ENCODE measurements at places on chromosomes 6 and 20. TPM values are rescaled to one million over a fixed set of nuclear protein-coding genes. Genes with fewer than 3 reads are reported as not detected.

The ZNF165 gene
- polyA plus RNA-seq, result 4.1 TPM

The TCP11 gene
- not detected for polyA plus RNA-seq

The GJA1 gene
- polyA plus RNA-seq, result 0.89 TPM

The ZNF341 gene
- 3.2 TPM for polyA plus RNA-seq

- H3K4me1 ChIP-seq, result no peaks in the 10 kb centered on the region
- no peak overlapping the region for H3K27ac ChIP-seq
- no peaks in the 10 kb centered on the region for H3K36me3 ChIP-seq
- H3K27me3 ChIP-seq, result no peaks in the 10 kb centered on the region
These were observed 70.8 kb downstream of the EYA2 start for GRCh38 chr20:46965477-46965876.

DNA sequence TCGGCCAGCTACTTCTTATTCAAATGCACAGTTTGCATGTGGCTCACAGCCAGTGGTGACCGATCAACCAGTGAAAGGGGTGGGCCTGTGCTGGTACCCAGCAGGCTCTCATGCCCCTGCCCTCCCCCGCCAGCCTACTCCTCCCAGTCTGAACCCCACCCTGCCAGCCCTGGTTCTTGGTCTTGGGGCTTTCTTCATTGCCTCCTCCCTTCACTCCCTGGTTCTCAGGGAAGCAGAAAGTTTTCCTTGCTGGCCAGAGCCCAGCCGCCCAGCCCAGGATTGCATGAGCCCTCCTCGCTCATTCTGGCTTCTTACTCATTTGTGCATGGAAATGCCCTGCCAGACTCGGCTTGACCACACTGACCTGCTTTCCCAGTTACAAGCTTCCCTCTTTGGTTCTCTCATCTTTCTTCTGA is 40.8 kb downstream of the KCNK17 start:
- H3K4me3 ChIP-seq, result no peak overlapping the region
- DNase-seq, result no peak
- no peaks in the 10 kb centered on the region for H3K27me3 ChIP-seq
- no peaks in the 10 kb centered on the region for H3K36me3 ChIP-seq

DNA sequence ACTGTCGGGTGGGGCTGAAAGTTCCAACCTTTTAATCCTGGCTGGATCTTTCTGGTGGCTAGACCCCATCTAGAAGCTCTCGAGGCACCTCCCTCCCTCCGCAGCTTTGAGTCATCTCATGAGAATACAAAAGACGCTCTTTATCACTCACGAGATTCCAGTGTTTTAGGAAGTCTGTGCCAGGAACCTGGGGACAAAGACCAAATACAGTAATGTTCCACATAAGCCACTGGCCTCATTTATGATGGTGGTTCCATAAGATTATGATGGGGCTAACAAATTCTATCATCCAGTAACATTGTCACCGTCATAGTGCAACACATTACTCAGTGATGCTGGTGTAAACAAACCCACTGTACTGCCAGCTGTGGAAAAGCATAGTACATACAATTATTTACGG is 48.7 kb downstream of the NCOA7 start:
- no peak overlapping the region for H3K4me3 ChIP-seq
- peak; percentile 67 for DNase-seq
- peaks cover 7% of the 10 kb centered on the region for H3K4me1 ChIP-seq
- no peak overlapping the region for H3K27ac ChIP-seq

- peaks cover 5% of the 10 kb centered on the region for H3K4me1 ChIP-seq
- H3K27me3 ChIP-seq, result no peaks in the 10 kb centered on the region
- H3K27ac ChIP-seq, result no peak overlapping the region
- H3K36me3 ChIP-seq, result no peaks in the 10 kb centered on the region
- DNase-seq, result peak; percentile 78
- H3K4me3 ChIP-seq, result no peak overlapping the region
These were observed 2.0 kb upstream of the PLCG1 start for GRCh38 chr20:41135187-41135887.

DNA sequence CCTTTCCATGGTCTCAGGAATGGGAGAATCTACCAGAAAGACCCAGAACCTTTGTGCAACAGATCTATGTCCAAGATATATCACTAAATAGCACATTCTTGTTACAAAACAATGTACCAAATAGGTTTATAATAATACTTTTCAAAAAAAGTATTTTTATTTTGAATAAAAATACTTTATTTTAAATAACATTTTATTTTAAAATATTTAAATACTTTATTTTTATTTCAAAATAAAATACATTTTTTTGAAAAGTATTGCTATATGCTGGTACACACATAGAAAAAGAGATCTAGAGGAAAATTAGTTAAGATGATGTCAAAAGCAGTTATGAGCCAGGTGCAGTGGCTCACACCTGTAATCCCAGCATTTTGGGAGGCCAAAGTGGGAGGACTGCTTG is 16.8 kb upstream of the RALY start:
- no peak overlapping the region for H3K4me3 ChIP-seq
- no peaks in the 10 kb centered on the region for H3K36me3 ChIP-seq
- DNase-seq, result no peak

DNA sequence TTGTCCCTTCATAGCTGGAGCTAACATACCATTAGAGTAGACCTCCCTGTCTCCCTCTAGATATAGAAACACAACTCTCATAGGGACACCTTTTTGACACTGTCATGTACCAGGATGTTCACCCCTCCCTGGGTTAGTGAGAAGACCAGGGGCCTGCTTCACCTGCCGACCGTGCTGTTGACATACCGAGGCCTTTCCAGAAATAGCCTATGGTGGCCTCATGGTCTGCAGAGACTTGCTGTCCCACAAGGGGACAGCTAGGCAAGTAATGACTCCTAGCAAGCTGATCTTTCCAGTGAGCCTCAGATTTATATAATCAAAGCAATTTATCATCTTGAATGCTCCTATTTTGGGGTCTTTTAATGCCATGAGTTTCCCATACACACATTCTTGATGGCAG is 15.0 kb downstream of the ZDHHC14 start:
- H3K27ac ChIP-seq, result no peak overlapping the region
- peaks cover 3% of the 10 kb centered on the region for H3K4me1 ChIP-seq
- no peak overlapping the region for H3K4me3 ChIP-seq
- H3K36me3 ChIP-seq, result no peaks in the 10 kb centered on the region

DNA sequence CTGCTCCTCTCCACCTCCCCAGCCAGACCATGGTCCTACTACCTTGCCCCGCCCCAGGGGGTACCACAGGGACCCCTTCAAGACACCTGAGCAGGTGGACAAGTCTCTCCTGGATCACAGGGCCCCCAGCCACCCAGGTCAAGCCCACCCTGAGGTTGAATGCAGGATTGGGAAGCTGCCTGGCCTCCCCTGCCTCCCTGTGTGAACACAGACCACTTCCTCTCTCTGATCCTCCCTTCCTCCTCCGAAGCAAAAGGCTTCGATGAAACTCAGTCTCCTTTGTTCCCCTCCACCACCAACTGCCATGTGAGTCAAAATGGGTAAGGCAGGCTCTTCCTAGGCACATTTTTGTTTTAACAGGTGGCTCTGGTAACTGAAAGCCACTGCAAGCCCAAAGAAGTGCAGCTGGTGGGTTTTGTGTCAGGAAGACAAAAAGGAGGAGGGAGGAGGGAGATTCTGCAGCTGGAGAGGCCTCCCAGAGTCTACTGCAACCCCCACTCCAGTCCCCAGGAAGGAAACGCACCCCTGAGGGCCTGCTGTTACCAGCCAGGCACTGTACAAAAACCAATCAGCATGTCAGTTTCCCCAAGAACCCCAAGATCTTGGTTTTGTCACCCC is 5.4 kb downstream of the ADA start:
- H3K36me3 ChIP-seq, result peaks cover 7% of the 10 kb centered on the region
- H3K4me3 ChIP-seq, result no peak overlapping the region
- DNase-seq, result no peak
- peak overlapping the region; percentile 75 for H3K27ac ChIP-seq
- H3K27me3 ChIP-seq, result no peaks in the 10 kb centered on the region

GRCh38 chr20:31355981-31356380 is 12.4 kb upstream of the DEFB118 start:
- no peak overlapping the region for H3K4me3 ChIP-seq
- no peaks in the 10 kb centered on the region for H3K36me3 ChIP-seq
- H3K27ac ChIP-seq, result no peak overlapping the region
- no peak for DNase-seq
- H3K27me3 ChIP-seq, result no peaks in the 10 kb centered on the region

DNA sequence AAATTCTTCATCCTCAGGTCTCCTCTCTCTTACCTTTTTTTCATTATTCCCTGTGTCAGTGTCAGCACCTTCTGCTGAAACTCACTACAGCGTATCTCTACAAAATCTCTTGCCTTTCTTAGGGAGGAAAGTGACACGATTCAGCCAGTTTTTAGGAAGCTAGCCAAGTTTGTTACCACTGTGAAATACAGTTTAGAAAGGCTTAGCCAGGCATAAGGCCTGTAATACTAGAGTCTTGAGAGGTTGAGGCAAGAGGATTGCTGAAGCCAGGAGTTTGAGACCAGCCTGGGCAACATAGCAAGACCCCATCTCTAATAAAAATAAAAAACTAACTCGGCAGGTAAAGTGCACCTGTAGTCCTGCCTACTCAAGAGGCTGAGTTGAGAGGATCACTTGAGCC is 16.7 kb downstream of the TAB2 start:
- H3K27ac ChIP-seq, result no peak overlapping the region
- no peaks in the 10 kb centered on the region for H3K36me3 ChIP-seq
- H3K27me3 ChIP-seq, result no peaks in the 10 kb centered on the region
- no peak for DNase-seq
- peaks cover 3% of the 10 kb centered on the region for H3K4me1 ChIP-seq
